ENCODE measurements at places on chromosomes 7 and 10.

DNA sequence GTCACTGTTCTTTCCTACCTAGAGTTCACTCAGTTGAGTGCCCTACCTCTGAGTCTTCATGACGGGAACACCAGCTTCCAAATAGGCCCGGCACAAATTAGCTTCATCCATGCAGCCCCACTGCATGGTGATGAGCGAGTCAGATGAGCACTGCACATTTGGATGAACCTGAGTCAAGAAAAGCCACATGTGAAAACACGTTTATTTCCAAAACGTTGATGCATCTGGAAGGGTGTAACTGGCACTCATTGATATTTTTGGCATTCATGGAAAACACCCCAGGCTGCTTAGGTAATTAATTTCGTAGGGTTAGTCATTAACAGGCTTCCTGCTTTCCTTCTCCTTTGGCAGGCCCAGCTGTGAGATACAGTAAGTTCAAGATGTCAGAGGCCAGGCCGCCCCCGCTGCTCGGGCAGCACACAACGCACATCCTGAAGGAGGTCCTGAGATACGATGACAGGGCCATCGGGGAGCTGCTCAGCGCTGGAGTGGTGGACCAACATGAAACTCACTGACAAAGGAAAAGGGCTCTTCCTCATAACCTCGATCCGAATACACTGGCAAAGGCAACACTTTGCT is 725.2 kb downstream of the SUGCT start:
- no peak for DNase-seq

GRCh38 chr10:126108693-126109092 is 212.3 kb downstream of the FANK1 start:
- DNase-seq, result no peak

- no peak for DNase-seq
Observed at GRCh38 chr10:10677479-10677878, 340.2 kb upstream of the CELF2 start.

GRCh38 chr7:2776401-2776800 is 67.7 kb downstream of the GNA12 start:
- no peak for DNase-seq

DNA sequence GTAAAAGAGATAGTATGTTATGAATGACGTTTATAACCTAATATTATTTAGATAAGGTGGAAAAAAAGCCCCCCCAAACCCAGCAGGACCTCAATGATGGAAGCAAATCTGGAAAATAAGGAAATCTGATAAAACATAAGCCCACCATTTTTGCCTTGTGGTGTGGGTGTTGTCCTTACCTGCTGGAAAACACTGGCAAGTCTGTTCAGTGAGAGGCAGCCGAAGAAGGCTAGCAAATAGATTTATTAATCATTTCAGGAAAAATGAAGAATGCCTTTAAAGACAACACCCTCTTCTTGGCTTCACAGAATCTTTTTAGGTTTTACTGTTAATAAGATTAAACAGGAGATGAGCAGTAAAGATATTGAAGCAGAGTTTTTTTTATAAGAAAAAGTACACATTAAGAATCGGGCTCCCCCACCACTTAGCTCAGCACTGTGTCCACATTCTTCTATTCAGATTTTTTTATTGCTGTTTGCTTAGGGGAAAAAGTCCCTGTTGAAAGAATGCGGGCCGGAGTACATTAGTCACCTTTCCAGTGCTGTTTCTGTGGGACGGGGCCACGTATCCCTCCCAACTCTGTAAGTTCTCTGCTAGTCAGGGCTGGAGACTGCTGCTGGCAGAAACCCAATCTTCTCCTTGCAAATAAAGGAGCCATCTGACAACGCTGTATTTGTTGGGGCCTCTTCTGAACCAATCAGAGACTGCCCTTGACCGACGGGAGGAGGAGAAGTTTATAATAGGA is 104.1 kb downstream of the EVX1 start:
- no peak for DNase-seq

DNA sequence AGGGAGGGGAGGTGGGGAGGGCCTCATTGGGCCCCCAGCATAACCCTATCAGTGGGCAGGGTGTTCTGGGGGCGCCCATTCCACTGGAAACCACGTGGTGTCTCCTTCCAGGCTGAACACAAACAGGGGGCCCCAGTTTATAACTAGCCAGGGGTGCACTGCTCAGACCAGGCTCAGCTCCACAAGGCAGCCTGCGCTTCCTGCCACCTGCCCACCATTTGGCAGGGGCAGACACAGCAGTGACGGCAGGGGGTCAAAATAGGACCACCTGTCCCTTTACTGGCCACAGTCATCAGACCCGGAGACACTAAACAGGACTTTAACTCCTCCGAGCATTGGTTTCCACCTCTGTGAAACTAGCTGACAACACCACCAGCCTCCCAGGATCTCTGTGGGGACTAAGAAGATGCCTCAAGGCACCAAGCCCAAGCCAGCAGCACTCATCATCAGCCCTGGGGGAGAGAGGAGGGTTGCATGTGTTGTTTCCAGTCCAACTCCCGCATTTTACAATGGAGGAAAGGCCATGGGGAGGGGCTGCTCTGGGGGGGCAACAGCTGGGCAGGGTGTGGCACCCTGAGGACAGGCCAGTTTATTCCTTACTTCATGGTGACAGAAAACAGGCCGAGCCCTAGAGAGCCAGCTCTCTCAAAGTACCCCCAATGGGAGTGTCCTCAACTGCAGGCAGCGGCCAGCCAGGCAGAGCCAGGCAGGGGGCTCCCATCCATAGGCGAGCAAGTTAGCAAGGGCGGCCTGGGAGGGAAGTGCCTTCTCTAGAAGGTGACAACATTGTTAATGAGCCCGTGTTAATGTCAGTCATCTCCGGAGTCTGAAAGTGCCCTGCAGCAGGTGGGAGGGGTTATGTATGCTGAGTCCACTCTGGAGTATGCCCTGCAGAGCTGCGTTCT is 127.6 kb downstream of the TNS3 start:
- DNase-seq, result no peak

GRCh38 chr7:80260606-80261005 is 126.0 kb downstream of the GNAI1 start:
- DNase-seq, result no peak

GRCh38 chr7:17535776-17536175 is 237.3 kb downstream of the AHR start:
- no peak for DNase-seq

DNA sequence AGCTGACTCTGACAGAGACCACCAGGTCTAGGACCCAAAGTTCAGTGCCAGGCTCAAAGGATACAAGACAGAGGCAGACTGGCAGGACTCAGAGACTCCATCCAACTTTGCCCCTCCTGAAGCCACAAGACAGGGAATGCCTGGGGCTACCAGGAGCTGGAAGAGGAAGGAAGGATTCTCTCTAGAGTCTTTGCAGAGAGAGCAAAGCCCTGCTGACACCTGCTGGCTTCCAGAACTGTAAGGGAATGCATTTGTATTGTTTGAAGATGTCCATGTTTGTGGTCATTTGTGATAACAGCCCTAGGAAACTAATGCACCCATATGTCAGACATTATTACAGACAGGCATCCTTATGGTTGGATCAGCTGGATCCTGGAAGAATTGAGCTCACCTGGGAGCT is 132.3 kb upstream of the C7orf33 start:
- no peak for DNase-seq

GRCh38 chr7:4725014-4725849 is 43.1 kb downstream of the FOXK1 start:
- DNase-seq, result no peak

- DNase-seq, result no peak
Observed at GRCh38 chr7:94047956-94048355, 43.8 kb upstream of the BET1 start.

DNA sequence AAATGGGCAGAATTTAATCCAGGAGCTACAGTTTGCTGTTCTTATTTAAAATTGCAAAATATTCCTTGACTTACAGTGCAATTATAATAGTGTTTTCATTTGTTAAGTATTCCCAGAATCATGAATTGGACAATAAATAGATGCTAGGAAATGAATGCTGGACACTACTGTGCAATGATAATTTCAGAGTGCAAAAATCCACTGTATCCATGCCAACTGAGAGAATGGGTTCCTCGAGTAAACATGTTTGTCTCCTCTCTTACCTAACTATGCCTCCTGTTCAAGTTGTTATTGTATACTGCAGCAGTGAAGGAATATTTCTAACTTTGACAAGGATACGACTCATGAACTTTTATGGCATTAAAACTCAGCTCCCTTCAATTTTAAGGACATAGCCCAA is 1396.3 kb downstream of the GATA3 start:
- DNase-seq, result no peak
